Suppressor macrophage (primary cell): ENCODE measurements at places on chromosomes 12 and 14.

DNA sequence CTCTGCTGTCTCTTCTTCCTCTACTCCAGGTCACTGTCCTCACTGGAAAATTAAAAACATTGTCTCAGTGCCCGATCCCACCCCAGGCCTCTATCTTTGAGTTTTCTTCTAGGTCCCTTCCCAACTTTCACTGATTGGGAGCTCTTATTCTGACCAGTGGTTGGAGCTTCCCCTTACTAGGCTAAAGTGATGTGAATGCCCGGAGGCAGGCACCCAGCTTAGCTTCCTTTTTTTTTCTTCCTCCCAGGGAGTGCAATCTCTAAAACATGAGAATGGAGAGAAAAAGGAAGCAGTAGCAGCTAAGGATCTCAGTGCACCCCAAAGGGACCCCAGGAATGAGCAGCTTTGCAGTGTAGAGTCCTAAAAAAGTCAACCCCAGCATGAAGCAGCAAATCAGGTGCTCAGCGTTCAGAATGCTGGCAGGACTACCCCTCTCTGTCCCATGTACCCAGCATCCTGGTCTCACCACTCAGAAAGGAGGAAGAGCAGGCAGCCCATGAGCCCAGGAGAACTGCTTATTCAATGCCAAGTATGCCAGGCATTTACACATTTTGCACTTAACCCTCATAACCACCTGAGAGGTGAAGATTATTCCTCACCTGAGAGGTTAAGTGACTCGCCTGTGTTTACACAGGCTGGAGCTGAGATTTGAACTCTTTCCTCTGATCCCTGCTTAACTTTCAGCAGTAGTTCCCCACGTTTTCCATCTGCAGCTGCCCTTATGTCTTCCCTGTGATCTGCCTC lies 146.2 kb upstream of the PWP1 start:
- DNase-seq = peak; percentile 71

DNA sequence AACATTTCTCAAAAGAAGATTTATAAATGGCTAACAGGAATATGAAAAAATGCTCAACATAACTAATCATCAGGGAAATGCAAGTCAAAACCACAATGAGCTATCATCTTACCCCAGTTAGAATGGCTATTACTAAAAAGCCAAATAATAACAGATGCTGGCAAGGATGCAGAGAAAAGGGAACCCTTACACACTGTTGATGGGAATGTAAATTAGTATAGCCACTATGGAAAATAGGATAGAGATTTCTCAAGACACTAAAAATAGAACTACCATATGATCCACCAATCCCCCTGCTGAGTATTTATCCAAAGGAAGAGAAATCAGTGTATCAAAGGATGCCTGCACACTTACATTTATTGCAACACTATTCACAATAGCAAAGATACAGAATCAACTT lies 58.3 kb downstream of the GUCY2C start:
- DNase-seq = no peak

- DNase-seq = no peak
Observed at GRCh38 chr12:98686603-98687002, 41.5 kb downstream of the APAF1 start.

DNA sequence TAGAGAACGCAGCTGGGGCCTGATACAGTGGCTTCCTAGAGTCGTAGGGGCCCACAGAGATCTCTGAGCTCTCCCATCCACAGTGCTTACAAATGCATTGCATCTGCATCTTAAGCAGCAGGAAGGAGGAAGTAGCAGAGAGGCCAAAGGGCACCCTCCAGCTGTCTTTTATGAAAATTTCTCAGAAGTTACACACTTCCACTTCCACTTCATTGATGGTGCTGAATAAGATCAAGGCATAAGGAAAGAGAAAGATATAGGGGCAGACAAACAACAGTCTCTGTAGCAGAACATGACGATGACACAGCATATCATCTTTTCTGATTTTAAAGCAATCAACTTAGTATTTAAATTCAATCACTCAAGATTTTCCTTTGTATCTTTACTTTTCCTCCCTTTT lies 51.6 kb upstream of the ABCC9 start:
- peak; percentile 39 for DNase-seq

GRCh38 chr12:90322006-90322405 lies 613.4 kb upstream of the ATP2B1 start:
- DNase-seq = no peak

DNA sequence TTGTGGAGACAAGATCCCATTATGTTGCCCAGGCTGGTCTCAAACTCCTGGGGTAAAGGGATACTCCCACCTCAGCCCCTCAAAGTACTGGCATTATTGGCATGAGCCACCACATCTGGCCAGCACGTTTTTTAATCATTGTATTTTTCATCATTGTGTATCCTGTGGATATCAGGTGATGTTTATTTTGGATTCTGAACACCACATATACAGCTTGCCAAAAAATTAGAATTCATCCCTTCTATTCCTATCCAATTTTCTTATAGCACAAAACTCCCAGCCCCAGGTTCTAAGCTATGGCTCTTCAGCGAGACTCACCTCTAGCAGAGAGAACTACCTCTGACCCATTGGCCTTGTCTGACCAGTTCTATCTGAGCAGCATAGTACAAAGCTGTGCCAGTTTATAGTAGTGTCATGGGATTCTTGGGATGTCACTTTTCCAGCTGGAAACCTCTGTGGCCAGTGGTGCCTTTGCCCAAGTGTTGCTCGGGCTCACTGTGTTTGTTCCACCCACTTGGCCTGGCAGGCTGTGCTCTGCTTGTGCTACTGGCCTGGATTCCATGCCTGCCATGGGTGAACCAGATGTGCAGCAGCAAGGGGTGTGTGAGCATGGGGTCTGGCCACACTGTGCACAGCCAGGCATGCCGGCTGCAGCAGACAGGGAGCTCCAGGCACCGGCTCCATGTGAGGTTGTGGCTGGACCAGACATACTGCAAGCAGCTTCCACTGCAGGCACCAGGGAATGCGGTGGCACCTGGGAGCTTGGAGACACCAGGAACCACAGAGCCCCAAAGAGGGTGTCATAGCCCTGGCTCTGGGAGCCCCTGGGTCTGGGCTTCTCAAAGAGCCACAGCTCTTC lies 37.2 kb downstream of the TIMELESS start:
- DNase-seq = no peak

- no peak for DNase-seq
Observed at GRCh38 chr12:53862831-53863230, 75.8 kb upstream of the HOXC13 start.

- DNase-seq = peak; percentile 46
Observed at GRCh38 chr14:22887260-22887989, 4.4 kb downstream of the REM2 start.

DNA sequence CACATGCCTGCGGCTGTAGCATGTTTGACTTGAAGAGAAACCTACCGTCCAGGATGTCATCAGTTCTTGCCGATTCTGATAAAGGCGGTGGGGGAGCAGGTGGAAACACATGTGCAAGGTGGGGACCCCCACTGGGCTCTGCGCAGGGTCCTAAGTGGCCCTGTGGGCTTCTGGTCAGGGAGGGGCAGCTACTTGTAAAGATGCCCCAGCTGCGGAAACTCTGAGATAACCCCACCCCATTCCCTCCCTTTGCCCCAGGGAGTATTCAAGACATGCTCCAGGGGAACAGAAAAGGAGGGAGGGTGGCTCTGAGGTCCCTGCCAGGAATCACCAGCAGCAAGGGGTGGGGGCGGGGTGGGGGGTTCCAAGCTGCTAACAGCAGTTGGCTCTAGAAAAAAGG lies 67.6 kb downstream of the PIWIL1 start:
- DNase-seq = no peak

DNA sequence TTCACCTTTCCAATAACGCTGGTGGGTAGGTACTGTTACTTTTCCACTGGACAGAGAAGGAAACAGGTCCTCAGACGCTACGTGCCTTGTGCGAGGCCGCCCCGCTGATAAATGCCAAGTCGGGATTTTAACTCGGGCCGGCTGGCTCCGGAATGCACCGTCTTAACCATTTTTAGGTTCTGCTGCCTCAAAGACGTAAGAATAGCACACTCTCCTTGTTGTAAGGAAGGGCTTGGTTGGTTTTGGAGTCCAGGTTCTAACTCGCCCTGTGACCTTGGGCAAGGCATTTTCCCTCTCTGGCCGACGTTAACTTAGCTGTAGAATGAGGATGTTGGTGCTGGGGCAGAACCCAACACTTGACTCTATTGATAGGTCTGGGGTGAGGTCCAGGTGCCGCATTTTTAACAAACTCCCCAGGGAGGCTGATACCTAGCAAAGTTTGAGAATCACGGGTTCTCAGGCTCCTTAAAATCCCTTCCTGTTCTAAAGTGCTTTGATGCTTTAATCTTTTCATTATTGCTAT lies 814 bp downstream of the ANKRD13A start:
- peak; percentile 46 for DNase-seq

DNA sequence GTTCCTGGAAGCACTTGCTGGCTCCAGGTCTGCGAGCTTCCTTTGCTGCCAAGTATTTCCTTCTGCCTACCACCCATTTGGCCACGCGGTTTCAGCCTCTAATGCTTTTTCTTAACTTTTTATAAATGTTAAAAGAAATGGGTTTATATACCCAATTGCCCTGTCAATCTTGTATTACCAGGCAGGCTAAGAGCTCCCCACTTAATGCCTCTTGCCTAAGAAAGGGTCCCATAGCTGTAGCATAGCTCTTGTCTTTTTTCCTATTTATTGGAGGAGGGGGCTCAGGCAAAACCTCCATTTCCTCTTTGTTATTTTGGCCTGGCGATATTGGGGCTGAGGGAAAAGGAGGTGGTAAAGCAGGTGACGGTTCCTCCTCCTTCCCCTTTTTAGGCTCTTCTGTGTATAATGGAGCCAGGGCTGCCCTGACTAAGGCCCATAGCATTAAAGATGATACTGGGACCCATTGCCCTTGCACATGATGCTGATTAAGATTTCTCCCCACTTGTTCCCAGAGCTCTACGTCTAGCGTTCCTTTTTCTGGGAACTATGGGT lies 21.6 kb upstream of the BLTP3B start:
- no peak for DNase-seq

- DNase-seq = no peak
Observed at GRCh38 chr14:33307691-33308251, 369.1 kb downstream of the NPAS3 start.

DNA sequence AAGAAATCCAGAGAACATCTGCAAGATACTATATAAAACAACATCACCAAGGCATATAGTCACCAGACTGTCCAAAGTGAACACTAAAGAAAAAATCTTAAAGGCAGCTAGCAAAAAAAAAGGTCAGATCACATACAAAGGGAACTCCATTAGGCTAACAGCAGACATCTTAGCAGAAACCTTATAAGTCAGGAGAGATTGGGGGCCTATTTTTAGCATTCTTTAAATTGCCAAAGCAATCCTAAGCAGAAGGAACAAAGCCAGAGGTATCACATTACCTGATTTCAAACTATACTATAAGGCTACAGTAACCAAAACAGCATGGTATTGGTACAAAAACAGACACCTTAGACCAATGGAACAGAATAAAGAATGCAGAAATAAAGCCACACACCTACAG lies 92.5 kb downstream of the IPO8 start:
- DNase-seq = no peak

DNA sequence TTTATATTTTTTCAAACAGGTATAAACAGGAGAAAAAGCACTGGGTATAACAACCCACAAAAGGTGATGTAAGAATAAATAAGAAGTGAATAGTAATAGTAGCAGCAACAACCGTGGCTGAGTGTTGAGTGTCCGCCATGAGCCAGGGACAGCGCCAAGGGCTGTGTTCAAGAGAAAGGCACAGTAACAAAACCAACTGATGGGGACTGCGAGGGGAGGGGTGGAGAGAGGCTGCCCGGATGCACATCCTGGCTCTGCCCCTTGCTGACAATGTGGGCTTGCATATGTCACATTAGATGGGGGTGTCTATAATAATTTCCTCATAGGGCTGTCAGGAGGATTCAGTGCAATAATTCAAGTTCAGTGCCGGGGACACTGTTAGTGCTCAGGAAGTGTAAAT lies 912.4 kb downstream of the VRK1 start:
- no peak for DNase-seq

DNA sequence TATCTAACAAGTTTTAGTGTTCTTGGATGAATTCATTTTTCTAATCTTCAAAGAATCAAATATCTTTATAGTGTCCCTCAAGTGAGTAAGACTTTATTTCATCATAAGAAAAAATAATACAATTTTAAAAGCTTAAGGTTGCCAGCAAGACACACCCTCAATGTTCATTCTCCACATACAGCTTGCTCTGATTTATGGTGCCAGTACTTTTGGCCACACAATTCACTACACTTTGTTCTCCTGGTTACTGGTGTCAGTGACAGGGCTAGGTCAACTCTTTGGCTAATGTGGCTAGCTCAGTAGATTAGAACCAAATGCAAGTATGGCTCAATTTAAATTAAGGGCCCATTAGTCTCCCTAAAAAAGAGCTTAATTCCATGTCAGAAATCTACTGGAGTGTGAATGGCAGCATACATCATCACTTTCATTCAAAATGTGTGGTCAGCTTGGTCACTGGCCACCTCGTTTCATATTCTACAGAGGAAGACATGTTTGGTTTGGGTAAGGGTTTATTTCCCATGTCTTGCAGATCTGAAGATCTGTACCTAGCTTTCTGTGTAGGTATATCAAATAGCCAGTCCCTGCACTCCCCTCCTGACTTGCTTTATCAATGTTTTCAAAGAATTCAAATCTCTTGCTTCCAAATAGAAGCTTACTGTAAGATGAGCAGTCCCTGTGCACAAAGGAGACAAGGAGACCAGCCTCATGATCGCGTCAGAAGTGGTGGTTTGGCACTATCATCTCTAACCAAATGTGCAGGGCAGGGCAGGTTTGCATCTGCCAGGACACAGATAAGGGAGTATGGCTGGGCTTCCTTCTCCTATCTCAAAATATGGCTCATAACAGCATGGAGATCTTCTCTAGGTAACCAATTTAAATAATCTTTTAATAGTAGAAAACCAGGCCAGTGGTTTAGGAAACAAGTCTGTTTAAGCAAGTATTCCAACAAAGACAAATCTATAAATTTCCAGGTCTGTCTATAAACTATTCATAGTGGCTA lies 31.3 kb downstream of the HECTD4 start:
- DNase-seq = no peak

DNA sequence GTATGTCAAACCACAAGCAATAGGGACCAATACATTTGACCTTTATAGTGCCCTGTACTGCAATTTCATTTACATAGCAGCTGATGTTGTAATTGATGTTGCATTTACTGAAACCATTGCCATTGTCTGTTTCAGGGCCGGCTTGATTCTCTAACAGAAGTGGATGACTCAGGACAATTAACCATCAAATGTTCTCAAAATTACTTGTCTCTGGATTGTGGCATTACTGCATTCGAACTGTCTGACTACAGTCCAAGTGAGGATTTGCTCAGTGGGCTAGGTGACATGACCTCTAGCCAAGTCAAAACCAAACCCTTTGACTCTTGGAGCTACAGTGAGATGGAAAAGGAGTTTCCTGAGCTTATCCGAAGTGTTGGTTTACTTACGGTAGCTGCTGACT lies 216.0 kb downstream of the AKAP6 start:
- DNase-seq = no peak
